Activated naive CD4-positive, alpha-beta T cell treated with anti-CD3 and anti-CD28 coated beads for 36 hours (primary cell): ENCODE measurements at places on chromosomes 3 and 15. TPM values are rescaled to one million over a fixed set of nuclear protein-coding genes. Genes with fewer than 3 reads are reported as not detected.
A peak's percentile ranks its signal among the peaks of the same experiment; 100 is the strongest.

GRCh38 chr3:66490214-66490613 lies 10.6 kb downstream of the LRIG1 start:
- DNase-seq: peak; percentile 48

The SLITRK3 gene
- total RNA-seq: not detected

DNA sequence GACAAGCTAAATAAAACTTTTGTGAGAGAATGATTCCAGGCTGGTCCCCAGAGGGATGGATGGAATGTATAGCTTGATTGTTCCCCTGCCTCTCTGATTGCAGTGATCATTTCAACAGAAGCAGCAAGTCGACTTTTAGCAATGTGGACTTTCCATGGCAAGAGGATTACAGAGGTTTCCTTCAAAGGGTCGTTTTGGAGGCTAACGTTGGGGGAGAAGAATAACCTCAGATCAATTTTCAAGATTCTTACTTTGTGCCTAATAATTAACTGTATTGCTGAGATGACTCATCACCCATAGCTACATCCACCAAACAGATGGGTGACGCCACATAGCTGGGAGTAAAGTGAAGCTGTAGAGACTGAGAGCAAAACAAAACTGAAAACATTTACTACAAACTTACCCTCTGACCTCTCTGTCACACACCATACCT lies 79.9 kb downstream of the GTPBP8 start:
- DNase-seq: no peak

DNA sequence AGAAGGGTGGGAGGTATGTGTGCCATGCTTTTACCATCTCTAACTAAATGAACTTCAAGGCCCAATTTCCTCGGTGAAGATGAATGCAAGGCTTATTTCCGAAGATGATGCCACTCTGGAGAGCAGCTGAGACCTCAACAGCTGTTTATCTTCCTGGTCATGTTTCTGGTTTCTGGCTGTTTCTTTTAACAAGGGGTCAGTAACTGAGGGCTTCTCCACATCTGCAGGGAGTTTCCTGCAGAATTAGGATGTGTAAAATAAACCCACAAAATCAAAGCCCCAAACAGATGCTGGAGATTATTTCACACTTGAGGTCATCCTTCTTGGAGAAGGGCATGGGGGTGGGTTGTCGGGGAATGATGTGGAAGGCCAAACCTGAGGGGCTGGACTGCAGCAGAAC lies 220.3 kb downstream of the THSD4 start:
- DNase-seq: no peak

DNA sequence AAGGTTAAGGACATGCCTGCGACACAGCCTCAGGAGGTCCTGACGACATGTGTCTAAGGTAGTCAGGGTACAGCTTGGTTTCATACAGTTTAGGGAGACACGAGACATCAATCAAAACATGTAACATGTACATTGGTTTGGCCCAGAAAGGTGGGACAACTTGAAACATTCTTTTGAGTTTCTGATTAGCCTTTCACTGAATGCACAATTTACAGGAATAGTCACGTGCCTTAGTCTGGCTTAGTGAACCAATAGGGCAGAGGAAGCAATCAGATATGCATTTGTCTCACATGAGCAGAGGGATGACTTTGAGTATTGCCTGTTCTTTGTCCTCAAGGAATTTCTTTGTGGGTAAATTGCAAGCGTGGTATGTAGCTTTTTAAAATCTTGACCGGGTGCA lies 24.5 kb upstream of the HDAC11 start:
- DNase-seq: no peak
